EH (cell line): ENCODE measurements at places on chromosomes 5 and 9.

DNA sequence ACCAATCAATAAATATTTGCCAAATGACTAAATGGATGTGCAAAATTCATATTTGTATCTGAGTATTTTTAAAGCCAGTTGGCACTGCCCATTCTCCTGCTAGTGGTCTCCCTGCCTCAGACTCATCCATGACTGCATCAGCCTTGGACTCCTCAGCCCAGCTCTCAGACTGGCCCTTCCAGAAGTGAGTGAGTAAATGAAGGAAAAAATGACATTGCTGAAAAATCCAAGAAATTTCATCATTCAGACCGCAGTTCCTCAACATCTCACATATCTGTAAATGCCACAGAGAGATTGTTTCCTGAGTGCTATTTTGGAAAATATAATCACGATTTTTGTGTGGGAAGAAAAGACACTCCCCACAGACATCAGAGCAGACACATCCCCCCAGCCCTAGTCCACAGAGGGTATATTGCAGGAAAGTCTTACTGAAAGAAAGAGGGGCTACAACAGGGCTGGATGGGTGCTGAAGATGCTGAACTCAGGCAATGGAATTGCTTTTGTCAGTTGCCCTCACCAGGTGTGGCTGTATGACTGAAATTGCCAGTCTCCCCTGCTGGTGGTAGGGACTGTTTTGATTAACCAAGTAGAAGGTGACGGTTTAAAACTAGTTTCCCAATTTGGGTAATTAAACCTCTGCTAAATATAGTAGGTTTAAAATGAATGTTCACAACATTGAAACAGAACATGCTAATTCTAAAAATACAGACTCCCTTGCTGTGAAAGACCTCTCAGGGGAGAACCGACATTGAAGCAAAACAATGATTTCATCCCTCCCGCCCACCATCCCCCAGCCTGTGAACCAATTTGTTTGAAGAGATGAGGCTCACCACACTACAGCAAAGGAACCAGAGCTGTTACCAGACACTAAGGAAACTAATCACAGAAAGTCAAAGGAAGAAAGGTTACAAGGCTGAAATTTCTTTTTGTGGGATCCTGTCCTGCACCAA lies 158.8 kb downstream of the DEPDC1B start:
- DNase-seq = peak; percentile 35

DNA sequence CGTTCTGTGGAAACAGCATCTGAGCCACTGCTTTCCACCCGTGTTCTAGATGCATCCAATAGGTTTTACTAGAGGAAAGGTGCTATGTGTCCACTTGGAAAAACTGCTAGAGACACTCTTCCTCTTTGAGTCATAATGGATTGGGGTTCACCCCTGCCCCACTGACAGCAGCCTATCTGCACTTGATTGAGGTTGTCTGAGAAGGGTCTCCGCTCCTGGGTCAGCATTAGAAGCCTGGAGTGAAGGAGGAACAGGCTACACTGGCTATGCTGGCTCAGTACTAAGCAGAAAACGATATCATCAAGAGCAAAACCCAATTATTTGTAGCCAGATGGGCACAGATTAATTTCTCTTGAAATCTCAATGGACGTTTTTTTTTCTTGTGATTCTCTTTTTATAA lies 152.6 kb upstream of the IQGAP2 start:
- DNase-seq = no peak

GRCh38 chr5:34667705-34668104 lies 11.6 kb downstream of the RAI14 start:
- no peak for DNase-seq

GRCh38 chr5:138986186-138986800 lies 111.2 kb upstream of the LRRTM2 start:
- no peak for DNase-seq

GRCh38 chr9:136036050-136036449 lies 59.0 kb downstream of the NACC2 start:
- DNase-seq = peak; percentile 16

GRCh38 chr5:55929020-55929799 lies 65.6 kb downstream of the IL6ST start:
- DNase-seq = no peak

GRCh38 chr5:157434096-157434495 lies 25.9 kb upstream of the NIPAL4 start:
- DNase-seq = no peak

DNA sequence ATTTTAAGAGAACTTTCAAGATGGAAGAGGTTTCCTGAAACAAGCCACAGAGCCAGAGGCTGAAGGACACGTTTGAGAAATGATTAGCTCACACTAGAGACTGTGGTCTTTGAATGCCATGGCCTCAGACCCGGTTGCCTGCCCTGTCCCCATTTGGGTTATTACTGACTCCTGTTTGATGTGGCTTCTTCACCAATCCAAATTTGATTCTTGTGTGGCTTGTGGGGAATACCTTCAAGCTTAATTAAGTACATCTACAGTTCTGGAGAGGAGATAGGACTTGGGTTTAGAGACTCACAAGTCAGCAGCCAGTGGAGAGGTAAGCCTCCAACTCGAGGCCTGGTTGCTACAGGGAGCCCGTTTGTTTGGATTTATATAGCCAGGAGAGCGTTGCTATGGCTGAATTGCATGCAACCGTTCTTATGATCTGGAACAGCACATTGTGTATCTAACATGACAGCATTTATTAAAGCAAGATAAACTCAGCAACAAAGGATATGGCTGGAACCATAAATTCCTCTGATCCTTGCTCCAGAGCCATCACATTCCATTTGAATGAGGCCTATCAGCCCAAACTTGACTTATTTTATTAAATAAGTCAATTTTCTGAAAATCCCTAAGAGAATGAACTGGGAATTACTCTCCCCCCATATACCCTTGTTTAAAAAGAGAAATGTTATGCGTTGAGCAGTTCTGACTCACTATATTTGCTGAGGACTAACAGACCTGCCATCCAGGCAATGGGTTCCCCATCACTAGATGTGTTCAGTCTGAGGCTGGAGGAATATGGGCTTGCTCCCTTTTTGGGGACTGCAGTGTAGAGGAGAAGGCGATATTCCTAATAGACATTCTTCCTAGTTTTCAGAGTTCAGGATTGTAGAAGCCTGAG lies 88.4 kb upstream of the TNFSF8 start:
- DNase-seq = peak; percentile 96

GRCh38 chr9:110531776-110532175 lies 47.8 kb downstream of the SVEP1 start:
- peak; percentile 73 for DNase-seq

DNA sequence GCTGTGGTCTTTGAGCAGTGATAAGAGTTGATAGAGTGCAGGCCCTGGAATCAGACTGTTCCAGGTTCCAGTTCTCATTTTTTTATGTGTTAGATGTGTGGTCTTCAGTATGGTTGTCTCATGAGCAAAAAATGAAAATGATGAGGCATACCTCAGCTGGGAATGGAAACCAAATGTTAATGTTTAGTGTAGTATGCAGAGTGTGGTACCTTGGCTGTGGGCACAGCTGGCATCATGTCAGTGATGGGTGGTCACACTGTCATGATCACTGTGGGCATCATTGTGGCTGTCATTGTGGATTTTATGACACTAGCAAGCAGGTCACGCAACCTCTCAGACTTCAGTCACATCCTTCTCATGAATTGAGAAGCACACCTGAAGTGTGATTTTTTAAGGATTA lies 6.4 kb downstream of the ABLIM3 start:
- DNase-seq = no peak

- no peak for DNase-seq
Observed at GRCh38 chr9:19331877-19332276, 48.2 kb downstream of the RPS6 start.

DNA sequence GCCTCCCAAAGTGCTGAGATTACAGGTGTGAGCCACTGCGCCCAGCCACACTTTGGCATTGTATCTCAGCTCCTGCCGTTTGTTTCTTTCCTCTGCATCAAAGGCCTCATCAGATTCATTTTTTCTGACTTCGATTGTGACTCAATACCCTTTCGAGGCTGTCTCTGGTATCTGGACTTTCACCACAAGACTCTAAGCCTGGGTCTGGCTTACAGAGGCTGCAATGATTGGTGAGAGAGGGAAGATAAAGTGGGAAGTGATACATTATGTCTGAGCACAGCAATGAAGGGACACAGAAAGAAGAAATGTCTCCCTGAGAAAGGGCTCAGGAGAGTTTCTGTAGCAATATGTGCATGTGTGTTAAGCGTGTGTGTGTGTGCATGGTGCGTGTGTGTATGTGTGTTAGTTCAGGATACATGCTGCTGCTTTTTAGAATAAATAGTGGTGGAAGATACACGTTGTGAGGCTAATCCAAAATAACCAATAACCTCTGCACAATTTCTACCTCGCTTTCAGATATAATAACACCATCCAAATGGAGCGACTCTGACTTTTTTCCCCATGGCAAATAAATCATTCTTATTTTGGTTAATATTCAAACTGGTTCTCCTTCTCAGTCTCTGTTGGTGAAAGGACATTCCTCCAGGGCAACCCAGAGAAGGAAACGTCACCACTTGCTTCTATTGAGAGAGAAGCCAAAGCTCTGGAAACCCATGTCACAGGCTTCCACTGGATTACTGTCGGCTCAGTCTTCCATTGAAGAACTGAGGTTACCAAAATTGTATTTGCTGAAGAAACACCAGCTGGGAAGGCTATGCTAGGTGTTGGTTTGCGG lies 8.1 kb upstream of the DAB2 start:
- DNase-seq = no peak

- no peak for DNase-seq
Observed at GRCh38 chr5:79109527-79110492, 1.8 kb upstream of the BHMT start.

DNA sequence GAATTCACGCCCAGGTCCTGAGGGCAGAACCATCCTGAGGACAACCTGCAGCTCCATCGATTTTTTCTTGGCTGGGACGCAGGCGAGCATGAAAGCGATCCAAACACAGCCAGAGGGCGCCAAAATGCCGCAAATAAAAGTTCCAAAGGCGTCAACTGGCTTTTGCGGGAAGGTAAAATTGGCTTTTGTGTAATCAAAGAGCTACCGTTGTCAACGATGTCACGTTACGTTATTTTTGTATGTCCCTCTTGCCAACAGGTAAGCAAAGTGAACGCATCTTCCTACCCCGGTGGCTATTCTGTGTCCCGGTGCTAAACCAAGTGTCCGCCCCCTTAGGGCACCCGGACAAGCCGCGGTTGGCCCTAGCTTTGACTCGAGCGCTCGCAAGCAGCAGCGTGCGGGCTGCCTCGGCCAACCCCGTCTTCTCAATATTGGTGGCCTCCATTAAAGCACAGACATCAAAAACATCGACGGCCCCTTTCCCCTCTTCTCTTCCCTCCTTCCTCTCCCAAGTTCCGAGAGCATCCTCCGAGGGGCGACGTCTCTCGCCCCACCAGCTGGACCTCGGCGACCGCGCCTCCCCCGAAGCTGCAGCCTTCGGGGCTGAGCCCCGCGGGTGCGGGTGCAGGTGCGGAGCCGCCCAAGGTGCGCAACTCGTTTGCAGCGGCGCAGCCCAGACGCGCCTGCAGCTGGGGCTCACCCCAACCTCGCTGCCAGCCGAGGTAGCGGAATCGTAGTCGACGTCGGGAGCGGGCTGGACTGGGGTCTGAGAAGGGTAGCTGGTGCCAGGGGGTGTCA lies 1.1 kb upstream of the BASP1 start:
- DNase-seq = peak; percentile 78

- peak; percentile 17 for DNase-seq
Observed at GRCh38 chr9:5910413-5911057, 19.8 kb downstream of the MLANA start.

DNA sequence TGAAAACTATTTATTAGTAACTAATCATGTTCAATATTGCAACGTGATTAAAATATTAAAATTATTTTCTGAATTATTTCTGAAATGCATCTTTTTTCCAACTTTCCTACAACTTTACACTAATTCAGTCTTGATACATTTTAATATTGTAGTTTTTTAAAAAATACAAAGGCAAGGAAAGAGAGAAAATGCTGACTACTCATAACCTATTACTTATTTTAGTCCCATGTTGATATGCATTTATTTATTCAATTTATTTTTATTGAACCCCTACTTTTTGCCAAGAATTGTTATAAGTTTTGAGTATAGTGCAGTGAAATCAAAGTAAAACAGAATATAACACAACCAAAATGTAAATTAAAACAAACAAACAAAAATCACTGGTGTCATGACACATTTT lies 978.2 kb downstream of the CDH9 start:
- no peak for DNase-seq

- DNase-seq = no peak
Observed at GRCh38 chr9:129505270-129505902, 115.5 kb downstream of the C9orf50 start.

DNA sequence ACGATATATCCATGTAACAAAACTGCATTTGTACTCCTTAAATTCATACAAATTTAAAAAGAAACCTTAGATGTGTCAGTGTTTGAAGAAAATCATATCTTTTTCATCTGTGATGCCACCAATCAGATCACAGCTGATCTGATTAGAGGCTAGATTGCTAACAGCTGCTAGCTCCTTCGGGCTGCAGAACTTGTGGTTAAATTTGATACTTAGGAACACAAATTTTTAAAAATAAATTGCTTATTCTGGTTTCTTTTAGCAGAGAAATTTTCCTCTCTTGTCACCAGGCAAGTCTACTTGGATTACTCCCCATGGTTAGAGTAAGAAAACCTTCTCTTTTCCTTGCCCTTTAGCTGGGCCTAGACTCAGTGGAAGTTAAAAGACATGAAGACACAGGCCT lies 94.6 kb upstream of the RANBP6 start:
- DNase-seq = no peak

GRCh38 chr5:6556089-6556801 lies 76.6 kb downstream of the NSUN2 start:
- peak; percentile 41 for DNase-seq

DNA sequence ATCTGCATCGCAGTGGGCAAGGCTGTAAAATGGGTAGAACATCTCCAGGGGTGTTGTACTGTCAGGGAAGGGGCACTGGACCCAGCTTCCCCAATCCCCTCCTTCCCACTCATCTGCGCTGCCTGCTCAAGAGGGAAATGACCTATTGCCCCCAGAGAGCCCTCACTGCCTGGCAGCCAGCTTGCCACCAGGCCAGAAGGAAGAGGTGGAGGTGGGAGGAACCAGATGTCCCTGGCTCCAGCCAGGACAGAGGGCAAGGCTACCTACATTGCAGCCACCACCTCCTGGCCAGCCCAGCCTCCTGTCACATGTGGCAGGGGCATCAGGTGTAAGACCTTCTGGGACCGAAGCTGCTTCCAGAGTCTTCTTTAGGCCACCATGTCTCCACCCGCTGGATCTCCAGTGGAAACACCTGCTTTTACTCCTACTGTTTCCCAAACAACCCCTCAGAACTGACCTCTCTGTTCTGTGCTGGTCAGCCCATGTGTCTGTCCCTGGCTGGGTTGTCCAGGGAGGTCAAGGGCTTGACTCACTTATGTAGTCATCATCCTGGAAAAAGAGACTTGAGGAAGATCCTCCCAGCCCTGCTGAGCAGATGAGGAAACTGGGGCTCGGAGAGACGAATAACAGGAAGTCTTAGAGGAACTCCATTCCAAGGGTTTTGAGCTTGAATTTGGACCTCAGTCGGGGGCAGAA lies 42.3 kb downstream of the JADE2 start:
- DNase-seq = peak; percentile 72

- DNase-seq = no peak
Observed at GRCh38 chr5:172315587-172316493, 32.3 kb upstream of the UBTD2 start.

DNA sequence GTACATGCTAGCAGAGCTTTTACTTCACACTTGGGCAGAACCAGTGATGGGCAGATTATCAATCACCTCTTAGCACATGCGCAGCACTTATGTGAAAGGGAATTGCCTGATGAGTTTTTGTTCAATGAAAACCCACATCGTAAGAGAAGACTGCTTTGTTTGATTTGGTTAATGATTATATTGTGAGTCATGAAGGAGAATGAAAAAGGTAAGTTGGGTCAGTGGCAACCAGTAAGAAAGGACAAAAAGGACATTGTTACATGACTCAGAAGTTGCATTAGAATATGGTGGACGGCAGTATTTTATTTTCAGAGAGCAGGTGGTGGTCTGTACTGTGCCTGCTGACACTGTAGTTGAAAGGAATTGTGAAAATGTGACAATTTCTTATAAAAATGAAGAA lies 127.4 kb downstream of the AOPEP start:
- DNase-seq = no peak
